Activated T-helper 1 cell treated with anti-CD3 and anti-CD28 coated beads, Interleukin-2, amount 50 U/mL, for 16 hours (primary cell): ENCODE measurements at places on chromosomes 11 and 22.

DNA sequence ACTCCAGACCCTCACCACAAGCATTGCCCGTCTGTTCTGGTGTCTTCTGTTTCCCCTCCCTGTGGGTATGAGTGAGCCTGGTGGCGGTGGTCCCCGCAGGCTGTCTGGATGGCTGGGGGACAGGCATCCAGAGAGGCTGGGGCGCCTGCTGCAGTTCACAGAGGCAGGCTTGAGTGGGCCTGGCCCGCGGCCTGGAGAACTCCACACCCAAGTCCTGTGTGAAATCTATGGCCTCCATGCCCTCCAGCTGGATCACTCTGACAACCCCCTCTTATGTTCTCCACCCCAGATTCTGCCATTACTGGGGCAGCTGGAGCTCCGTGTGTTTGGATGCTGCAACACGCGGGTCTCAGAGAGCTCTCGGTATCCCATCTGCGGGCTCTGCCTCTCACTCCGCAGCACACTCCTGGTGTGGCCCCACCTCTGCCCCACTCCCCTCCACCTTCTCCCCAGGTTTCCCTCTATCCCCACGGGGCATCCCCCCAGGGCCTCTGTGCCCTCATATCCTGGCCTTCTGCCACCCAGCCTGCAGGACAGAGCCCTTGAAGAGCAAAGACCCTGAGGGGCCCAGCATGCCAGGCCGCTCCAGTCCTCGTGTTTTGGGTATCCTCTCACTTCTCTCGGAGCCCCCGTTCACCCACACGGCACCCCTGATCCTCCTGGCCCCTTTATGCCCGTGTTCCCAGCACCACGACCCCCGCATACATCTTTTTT lies 31.3 kb downstream of the LRRC74B start:
- no peak for DNase-seq

GRCh38 chr11:34487430-34487829 lies 26.2 kb downstream of the ELF5 start:
- DNase-seq, result no peak

GRCh38 chr11:31643857-31644256 lies 134.3 kb downstream of the ELP4 start:
- DNase-seq, result no peak

GRCh38 chr11:35047769-35048168 lies 91.2 kb upstream of the CD44 start:
- no peak for DNase-seq

DNA sequence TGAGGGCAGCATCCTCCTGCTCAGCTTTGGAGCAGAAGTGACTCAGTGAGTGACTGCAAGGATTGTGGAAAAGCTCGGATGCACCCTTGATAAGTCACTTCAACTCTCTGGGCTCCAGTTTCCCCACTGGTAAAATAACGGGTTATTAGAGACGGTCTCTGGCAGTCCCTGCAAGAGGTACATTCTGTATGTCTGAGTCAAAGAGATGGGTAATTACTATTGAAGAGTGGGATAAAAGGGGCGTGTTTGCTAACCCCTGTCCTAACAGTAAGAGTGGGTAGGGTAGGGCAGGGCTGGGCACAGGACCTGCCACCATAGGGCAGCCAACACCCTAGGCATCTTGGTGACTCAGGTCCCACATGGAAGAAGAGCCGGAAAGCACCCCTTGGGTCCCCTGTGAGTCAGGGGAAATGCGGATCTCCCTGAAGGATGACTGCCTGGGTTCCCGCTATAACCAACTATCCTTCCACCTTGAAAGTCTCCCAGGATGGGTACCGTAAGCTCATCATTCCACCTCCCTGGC lies 7.3 kb upstream of the AHNAK start:
- DNase-seq, result no peak

GRCh38 chr22:23159291-23159630 lies 14.0 kb downstream of the RAB36 start:
- no peak for DNase-seq

- no peak for DNase-seq
Measured at GRCh38 chr11:15909937-15910598, 446.3 kb downstream of the SOX6 start.

- no peak for DNase-seq
Measured at GRCh38 chr22:36075230-36075629, 46.6 kb upstream of the RBFOX2 start.

DNA sequence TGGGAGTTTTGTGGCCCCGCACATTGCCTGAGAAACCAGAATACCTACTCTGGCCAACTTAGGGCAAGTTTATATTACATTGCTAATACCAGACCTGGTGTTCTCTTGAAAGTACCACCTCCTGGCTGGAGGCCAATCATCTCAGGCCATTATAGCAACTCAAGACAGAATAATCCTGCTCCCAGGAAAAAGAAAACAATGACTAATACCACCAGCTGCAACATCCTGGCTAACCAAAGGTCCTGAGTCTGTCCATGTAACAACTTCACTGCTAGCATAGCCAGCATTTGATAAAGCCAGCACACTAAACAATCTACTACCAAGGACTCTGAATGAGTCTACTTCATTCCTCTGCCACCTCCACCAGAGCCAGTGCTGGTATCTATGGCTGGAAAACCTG lies 1298.7 kb upstream of the CNTN5 start:
- no peak for DNase-seq

GRCh38 chr11:73314117-73314961 lies 6.3 kb downstream of the ARHGEF17 start:
- no peak for DNase-seq

- DNase-seq, result no peak
Measured at GRCh38 chr11:46237248-46238077, 40.0 kb upstream of the CREB3L1 start.

GRCh38 chr11:17473071-17473744 lies 3.4 kb downstream of the ABCC8 start:
- no peak for DNase-seq

GRCh38 chr11:8258784-8259183 lies 4.9 kb downstream of the LMO1 start:
- DNase-seq, result no peak

DNA sequence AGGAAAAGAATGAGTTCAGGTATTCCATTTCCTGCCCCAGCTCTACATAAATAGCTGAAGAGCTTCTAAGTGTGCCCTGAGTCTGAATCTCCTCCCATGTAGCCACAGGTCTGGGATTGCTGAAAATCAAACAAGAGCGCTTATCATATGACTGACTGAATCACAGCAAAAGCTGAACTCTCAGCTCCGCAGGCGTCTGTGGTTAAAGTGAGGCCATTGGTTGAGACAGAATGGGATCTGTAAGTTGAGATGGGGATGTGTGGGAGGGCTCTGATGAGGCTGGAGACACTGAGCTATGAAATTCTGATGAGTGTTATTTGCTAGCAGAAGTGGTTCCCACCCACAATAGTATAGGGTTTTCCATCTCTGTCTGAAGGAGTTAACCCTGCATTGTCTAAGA lies 637.0 kb downstream of the OPCML start:
- no peak for DNase-seq

- no peak for DNase-seq
Measured at GRCh38 chr22:42151924-42152635, 21.5 kb upstream of the CYP2D6 start.

- no peak for DNase-seq
Measured at GRCh38 chr22:46352691-46353386, 17.3 kb downstream of the TRMU start.

DNA sequence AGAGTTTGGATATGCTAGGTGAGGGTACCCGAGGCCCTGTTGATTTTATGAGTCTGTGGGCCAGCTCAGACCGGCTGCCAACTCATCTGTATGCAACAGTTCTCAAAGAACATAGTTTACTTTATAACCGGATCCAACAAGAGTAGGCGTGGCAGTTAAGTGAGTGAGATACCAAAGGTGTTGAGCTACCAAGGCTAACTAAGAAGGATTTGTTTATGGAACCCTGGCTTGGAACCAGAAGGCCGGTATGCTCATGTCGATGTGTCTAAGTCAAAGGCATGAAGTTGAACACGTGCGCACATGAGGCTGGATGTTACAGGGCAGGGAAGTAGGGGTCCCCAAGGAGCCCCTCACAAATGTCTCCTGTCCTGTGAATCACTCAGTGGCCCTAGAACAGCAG lies at the start of gene KCNJ1:
KCNJ1 (minus strand) TSS at position 20 of the 400 bp plus-strand sequence. CDS start 27,053 bp downstream, outside the sequence.
- no peak for DNase-seq

DNA sequence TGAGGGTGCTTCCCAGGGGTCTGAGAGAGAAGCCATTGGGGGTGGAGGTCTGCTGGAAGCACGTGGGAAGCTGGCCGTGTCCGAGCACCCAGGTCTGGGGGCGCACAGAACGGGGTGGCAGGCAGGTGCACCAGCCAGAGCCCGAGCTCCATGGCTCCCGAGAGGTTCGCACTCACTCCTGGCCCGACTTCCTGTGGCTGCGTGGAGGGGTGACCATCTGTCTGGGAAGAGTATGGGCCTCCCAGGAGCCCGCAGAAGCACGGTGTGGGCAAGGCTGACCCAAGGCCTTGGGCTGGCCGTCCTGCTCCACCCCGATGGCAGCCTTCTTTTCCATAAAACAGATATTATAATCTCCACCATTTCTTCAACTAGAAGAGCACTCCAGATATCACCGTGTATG lies 256.0 kb upstream of the B3GAT1 start:
- DNase-seq, result no peak

- DNase-seq, result no peak
Measured at GRCh38 chr11:70420008-70420464, 21.7 kb downstream of the CTTN start.

GRCh38 chr11:77137421-77137820 lies 9.4 kb downstream of the MYO7A start:
- DNase-seq, result no peak

DNA sequence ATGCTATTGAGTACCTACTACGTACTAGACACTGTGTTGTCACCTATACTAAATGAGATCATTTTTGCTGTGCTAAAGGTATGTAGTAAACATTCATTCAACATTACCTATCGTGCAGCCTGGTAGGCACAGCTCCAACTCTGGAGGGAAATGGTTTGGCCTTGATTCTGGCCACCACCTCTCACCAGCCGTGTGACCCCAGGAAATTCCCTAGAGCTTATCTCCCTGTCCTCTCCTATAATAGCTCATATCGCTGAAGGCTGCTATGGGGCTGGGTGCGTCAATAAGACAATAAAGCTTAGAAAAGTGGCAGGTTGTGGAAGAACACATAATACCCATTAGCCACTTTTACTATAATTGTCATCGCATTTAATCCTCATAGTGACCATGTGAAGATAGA lies 107.5 kb downstream of the MYO18B start:
- DNase-seq, result no peak

GRCh38 chr11:128029219-128029722 lies 558.1 kb downstream of the ETS1 start:
- DNase-seq, result no peak

- no peak for DNase-seq
Measured at GRCh38 chr11:86488553-86488952, 113.9 kb downstream of the CCDC81 start.

- no peak for DNase-seq
Measured at GRCh38 chr11:46119352-46120216, 1.7 kb downstream of the PHF21A start.

GRCh38 chr22:45552580-45553350 lies 50.1 kb downstream of the FBLN1 start:
- no peak for DNase-seq

GRCh38 chr11:68550485-68550817 lies 89.9 kb downstream of the PPP6R3 start:
- DNase-seq, result no peak

DNA sequence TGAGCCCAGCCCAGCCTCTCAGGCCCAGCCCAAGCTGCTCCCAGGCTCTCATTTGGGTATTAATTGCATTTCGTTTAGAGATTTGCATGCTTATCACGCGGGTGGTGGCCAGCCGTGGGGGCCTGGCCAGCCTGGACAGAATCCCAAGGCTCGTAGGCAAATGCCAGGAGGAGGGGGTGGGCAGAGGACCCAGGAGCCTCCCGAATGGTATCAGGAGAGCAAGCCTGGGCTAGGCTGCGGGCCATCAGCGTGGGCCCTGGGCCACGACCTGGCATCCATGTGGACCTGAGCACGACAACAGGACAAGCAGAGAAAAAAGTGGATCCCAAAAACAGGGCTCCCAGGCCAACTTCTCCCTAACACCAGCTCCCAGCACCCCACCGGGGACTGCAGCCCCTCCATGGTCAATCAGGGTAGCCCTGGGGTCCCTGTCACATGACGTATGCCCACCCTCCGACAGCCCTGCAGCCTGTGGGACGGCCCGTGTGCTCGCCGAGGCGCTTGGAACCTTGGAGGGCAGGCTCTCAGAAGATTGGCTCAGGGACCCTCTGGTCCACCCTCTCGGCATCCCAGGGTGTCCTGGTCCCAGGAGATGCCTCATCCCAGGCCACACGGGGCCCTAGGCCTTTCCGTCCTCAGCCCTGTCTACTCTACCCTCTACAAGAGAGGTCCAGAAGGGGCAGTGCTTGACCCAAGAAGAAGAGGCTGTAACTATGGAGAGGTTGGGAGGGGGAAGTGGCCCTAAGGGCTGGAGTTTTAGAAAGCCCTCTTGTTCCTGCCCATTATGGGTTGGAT lies 8.8 kb downstream of the ASCL2 start:
- no peak for DNase-seq

GRCh38 chr22:21919526-21920307 lies 32.9 kb downstream of the PPM1F start:
- DNase-seq, result no peak

GRCh38 chr11:1701091-1701807 lies 4.3 kb downstream of the KRTAP5-6 start:
- DNase-seq, result no peak

- DNase-seq, result no peak
Measured at GRCh38 chr11:62850911-62851806, 11.8 kb upstream of the WDR74 start.

GRCh38 chr22:46699091-46699490 lies 39.0 kb downstream of the CERK start:
- no peak for DNase-seq

DNA sequence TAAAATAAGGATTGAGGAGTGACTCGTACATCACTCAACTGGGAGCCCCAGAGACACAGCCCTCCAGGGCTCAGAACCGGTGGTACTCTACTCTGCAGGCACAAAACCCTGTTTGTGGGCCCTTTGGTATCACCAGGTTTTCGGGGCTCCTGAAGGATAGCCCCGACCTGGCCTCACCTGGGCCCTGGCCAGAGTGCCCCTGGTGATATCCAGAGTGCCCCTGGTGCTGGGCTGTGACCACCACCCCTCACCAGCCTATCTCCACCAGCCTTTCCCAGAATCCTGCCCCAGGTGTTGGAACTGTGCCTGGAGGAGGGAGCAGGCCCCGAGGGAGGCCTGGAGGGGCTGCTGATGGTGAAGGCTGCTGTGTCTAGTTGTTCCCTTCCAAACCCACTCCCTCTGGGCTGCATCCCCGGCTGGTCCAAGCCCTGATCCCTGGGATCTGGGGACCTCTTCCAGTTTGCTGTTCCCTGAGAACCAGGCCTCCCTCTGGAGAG lies 2.2 kb upstream of the GGT5 start:
- DNase-seq, result no peak
